Foreskin melanocyte (primary cell): ENCODE measurements at places on chromosomes 6 and 20.

DNA sequence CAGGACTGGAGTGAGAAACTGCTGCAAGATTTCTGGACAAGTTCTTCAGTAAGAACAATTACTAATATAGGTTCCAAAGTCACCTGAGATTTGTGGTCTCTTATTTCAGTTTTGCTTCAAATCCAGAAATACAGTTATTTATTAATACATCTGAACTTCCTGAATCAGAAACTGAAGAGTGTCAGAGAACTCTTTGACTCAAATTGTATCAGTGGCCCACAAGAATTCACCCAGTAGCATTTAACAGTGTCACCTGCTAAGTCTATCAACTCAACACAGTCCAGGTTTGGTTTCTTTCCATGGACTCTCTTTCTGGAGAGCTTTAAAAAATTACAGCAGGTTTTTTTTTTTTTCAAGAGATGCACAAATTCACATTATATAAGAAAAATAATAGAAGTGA, 18.8 kb upstream of the NHSL1 start:
- DNase-seq: no peak

DNA sequence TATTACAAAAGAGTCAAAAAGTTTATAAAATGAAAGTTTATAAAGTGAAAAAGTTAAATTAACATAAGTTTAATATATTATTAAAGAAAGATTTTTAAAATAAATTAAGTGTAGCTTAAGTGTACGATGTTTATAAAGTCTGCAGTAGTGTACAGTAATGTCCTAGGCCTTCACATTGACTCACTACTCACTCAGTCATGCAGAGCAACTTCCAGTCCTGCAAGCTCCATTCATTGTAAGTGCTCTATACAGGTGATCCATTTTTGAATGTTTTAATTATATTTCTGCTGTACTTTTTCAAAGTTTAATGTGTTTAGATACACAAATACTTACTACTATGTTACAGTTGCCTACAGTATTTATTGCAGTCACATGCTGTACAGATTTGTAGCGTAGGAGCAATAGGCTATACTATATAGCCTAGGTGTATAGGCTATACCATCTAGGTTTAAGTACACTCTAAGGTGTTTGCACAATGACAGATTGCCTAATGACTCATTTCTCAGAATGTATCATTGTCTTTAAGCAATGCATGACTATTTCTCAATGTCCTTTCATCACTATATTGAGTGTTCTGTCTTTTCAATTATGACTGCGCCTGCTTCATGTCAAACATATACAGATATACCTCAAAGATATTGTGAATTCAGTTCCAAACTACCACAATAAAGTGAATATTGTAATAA, 1110.3 kb upstream of the MAP3K7 start:
- DNase-seq: no peak

GRCh38 chr6:135115834-135116233, 61.2 kb upstream of the HBS1L start:
- DNase-seq: no peak

- DNase-seq: no peak
Observed at GRCh38 chr6:24451581-24452388, 37.6 kb downstream of the GPLD1 start.

GRCh38 chr6:96124778-96125177, 109.0 kb downstream of the FUT9 start:
- DNase-seq: no peak

- DNase-seq: peak; percentile 67
Observed at GRCh38 chr6:37691904-37692806, 5.5 kb downstream of the MDGA1 start.

DNA sequence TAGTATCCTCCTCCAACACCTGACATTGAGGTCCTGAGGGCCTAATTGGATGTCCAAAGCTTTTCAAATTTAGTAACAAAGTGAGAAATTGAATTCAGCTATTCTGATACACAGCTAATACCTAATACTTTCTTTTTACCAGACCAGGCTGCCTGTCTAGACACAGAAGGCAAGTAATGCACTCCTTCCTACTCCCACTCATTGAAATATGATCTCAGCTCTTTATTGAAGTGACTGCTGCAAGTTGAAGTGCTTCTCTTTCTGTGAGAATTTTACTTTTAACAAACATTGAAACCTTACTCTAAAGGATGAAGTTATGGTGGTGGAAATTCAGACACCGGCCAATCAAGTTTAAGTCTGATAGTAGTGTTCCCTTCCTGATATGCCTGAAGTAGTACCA, 90.8 kb upstream of the OGFRL1 start:
- no peak for DNase-seq

DNA sequence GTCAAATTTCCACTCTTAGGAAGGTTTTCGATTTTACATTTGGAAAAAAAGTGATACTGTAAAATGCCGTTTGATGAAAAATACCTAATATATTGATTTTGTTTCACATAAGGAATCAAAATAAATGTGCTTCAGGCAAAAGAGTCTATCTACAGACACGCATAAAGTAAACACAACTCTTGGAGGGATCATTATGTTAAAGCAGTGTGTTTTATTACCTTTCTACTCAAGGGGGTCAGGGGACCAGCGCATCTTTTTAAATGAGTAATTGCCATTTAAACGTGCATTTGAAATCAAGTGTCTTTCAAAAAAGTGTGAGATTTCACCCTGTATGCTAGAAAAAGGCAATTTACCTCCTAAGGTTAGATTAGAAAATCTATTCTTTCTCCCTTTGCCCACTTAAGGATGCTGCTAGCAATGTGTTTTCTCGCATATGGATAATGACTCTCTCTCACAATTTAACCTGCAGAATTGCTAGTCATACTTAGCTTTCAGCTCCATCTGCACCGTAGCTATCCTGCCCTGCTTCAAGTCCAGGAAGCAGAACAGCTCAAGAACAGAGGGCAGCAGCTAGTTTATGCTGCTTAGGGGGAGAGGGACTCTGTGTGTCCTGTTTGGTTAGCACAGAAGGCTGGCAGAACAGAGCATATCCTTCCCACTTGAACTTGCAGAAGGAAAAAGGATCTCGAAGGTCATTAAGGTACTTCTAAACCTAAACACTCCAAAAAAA, 35.0 kb downstream of the NKAIN2 start:
- DNase-seq: no peak

DNA sequence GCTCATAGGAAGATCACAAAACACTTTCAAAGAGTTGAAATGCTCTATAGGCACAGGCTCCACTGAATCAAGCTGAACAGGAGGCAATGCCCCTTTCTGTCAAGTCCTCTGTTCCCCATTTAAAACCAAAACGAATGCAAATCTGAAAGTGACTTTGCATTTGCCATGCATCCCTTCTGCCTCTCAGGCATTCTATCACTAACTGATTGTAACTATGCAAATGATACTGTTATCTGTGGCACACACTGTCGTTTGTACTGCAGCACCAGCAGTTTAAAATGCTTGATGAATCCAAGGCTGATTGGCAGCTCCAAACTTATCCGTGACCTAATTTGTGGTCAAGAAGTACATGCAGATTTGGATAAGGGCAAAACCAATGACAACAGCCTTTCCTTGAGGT, 1067.5 kb upstream of the MAP3K7 start:
- no peak for DNase-seq

DNA sequence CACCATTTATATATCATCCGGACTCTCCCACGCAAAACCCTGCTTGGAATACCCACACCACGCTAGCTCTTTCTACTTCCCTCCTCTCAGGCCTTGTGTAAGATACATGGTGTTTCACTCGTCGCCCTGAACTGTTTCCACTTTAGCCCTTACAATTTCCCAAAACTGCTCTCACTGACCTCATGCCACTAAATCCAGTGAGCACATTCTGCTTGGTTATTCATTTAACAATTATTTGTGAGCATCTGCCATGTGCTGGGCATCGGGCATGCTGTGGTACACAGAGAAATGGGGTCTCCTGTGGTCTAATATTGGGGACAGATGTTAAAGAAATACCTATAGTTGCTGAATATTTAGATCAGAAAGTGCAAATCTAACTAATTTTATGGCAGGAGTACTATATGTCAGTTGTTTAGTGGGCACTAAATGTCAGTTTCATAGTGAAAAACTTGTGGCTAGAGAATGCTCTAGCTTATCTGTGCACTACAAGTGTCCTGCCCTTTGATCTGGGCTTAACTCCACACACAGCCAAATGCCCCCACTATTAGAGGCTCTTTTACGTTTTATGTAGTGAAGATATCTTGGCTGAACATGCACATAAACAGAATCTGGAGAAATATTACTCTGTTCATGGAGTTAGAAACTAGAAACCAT, 41.0 kb downstream of the PLEKHG1 start:
- no peak for DNase-seq

- no peak for DNase-seq
Observed at GRCh38 chr6:87808005-87808757, 106.1 kb upstream of the AKIRIN2 start.

- DNase-seq: no peak
Observed at GRCh38 chr6:155100087-155100486, 105.0 kb downstream of the TIAM2 start.

DNA sequence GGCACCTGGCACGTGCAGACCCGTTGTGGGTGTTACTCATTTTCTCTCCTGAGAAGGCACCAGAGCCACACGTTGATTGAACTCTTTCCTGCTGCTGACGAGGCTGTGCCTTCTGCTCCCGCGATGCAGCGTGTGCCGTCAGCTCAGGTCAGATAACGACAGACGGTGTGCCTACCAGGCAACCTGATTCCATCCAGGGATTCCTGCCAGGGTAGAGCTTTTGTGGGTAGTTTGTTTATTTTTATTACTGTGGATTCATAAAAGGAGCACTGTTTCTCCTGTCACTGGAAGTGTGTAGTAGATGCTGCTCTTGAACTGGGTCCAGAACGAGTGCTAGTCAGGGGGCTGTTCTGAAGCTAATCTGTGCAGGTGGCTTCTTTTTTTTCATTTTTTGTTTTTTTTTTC, 20.7 kb downstream of the PRPF6 start:
- no peak for DNase-seq

- DNase-seq: peak; percentile 4
Observed at GRCh38 chr20:39829256-39829655, 859.8 kb downstream of the MAFB start.

DNA sequence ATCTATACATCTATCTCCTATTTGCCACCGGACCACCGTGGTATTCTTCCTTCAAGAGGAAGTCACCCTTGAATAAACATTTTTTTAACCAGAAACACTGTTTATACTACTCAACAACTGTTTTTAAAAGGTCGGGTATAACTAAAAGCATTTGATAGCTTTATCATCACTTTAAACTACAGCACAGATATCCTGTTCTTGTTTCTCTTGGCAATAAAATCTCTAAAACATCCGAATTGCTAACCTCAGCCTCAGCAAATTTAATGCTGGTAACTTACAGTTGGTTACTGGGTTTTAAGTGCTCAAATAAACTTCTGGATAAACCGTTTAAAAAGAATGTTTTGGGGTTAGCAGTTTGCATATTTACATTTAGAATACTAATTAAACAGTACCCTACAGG, 20.4 kb downstream of the ZUP1 start:
- DNase-seq: no peak

DNA sequence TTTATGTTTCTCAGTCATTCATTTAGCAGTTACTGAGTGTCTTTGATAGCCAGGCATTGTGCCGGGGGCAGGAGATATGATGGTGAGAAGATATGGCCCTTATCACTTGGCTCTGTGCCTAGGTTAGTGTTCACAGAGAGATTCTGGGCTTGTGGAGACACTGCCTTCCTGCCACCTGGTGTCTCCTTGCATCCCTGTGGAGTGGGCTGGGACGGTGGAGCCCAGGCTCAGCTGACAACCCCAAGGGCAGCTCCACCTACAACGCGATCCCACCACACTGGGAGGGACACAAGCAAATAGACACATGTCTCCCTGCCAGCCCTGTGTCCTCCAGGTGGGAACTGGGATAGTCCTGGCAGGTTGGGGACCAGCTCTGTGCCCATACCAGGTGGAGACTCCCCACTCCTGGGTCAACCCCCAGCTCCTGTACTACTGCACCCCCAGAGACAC, 30.3 kb upstream of the VEGFA start:
- DNase-seq: no peak

GRCh38 chr20:47309806-47310426, 46.6 kb downstream of the ZMYND8 start:
- DNase-seq: no peak

DNA sequence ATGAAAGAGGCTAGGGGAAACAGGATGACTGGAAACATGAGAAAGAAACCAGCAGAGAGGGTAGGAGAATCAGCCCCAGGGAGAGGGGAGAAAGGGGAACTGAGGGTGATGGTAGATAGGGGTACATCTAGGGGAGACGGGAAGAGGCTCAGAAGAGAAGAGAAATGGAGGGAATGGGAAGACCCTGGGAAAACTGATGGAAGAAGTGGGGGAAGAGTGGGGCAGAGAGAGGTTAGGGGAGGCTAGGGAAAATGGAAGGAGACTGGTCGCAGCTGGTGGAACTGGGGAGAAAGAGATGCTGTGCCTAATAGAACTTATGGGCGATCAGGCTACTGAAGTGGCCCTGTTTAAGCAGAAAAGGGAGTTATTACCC, 548 bp downstream of the PROCR start:
- no peak for DNase-seq

DNA sequence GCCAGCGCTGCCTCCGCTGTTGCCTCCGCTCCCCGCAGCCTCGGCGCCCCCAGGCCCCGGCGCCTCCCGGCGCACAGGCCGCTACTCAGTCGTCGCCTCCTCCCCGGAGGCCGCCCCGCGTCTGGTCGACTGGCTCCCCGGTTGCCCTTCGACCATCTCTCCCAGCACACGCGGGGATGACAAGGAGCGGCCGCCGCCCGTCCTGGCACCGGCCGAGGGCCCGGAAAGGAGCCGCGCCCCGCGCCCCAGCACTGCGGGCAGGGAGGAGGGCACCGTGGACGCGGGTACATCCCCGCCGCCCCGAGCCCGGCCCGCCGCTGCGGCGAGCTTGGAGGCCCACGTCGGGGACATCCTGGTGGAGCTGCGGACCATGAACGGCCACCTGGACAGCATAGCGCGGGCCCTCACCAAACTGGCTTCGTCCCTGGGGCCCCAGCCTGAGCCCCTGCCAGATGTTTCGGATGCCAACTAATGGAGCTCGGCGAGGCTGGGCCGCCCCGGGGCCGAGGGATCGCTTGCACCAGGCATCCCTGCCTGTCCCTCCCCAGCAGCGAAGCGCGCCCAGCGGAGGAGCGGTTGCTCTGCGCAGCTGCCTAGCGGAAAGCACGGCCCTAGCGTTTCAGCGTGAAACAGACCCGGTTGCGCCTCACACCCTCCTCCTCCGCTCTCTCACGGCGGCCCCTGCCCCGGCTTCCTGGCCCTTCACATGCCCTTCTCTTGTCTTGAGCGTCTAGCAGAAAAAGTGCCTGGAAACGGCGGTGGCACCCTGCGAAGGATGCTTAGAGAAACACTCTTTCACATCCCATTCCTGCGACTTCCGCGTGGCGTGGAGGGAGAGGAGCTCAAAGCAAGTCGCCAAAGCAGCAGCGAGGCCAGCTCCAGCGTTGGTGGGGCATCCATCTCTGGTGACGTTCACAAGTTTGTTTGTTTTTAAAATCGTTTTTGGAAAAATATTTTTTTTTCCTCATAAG, 285.8 kb upstream of the SUPT3H start:
- no peak for DNase-seq
